ENCODE measurements at places on chromosomes 6 and 20.

DNA sequence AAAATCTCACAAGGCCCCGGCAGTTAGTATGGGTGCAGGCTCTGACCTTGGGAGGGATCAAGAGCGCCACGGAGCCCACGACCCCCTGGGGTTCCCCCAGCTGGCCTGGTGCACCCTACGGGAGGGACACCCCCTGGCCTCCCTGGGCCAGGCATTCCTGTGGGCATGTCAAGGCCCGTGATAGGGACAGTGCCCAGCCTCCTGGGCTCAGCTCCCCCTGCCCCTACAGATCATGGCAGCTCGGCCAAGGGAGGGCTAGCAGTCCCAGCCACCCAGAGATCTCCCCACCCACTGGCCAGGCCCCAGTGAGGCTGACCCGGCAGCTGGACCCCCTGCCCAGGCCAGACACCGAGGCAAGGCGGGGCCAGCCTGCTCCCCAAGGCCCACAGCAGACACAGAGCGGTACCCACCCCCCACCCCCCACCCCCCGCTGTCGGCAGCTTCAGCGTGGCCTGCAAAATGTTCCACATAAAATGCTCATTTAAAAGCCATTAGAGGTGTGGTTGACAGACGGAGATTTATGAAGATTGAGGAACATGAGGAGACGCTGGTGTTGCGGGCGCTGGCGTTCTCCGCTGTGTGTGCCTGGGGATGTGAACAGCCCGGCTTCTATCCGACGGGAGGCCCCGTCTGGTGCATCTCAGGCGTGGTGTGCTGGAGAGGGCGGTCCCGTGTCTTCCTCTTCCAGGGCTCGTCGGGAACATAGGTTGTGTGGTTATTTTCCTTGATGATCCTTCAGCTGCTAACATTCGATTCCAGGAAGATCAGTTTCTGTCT is 188.5 kb downstream of the TAF4 start:
- no peak for DNase-seq

DNA sequence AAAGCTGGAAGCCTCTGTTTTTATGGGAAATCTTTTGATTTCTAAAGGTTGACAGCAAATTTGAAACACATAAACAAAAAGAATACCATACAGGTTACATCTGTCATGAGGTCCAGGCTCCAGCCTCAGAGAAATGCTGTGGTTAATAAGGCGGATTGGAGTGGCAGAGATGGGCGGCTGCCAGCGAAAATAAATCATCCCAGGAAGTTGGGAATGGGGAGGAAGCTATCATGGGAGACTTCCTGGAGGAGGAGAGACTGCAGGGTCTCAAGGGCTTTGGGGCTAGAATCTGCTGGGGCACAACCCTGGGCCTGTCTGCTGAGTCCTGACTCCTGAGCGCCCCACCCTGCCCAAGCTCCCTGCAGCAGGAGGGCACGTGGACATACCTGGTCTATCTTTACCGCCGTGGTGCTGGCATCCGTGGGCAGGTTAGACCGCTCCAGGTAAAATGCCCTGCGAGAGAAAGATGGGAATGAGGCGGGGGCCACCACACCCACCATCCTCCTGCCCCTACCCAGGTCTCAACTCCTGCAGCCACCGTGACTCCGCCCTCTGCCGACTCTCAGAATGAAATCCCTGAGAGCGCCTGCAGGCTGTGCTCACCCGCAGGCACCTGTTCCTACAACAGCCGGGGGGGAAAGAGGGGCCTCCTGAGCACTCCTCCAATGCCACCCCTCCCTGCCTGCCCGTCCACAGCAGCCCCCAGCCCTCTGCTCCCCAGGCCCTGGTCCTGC is 197.3 kb downstream of the PREX1 start:
- DNase-seq, result no peak

- DNase-seq, result no peak
These were observed 6.0 kb upstream of the DSP start for GRCh38 chr6:7535498-7535897.

GRCh38 chr6:121619987-121620740 is 184.7 kb downstream of the GJA1 start:
- no peak for DNase-seq

DNA sequence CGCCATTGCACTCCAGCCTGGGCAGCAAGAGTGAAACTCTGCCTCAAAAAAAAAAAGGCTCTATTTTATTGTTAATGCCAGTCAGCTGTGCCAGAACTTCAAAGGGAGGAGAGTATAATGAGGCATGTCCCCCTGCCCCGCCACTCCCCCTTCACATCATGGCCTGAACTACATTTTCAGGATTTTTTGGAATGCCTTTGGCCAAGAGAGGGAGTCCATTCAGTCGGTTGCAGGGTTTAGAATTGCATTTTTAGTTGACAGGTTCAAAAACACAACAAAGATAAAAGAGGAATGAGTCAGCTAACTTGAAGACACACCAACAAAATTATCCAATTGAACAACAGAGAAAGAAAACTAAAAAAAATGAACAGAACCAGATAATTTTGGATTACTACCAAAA is 59.1 kb downstream of the CEP43 start:
- DNase-seq, result no peak

GRCh38 chr6:3022765-3023662 is 23.3 kb downstream of the NQO2 start:
- peak; percentile 52 for DNase-seq

DNA sequence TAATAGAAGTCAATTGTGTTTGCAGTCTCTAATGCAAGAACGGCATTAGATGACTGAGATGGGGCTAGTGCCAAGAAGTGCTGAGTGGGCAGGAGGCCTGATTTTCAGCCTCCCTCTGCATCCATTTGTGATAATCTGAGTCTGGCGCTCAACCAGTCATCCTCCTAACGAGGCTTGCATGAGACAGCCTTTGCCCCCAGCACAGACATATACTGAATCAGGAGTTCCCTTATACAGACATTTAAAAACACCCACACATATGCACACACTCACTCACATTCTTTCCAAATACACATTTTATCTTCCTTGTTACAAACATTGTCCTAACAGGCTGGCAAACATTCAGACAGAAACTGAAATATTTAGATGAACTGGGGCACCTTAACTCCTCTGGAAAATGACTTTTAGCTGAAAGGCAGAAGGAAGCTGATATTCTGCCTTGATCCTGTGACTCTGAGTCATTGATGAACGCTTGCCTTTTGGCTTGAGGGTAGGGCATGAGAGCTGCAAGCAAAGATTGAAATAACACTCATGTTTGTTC is 562.3 kb downstream of the DHX35 start:
- DNase-seq, result no peak

- DNase-seq, result no peak
These were observed 11.7 kb downstream of the C20orf96 start for GRCh38 chr20:278607-279571.

GRCh38 chr20:20503777-20504530 is 136.1 kb downstream of the INSM1 start:
- DNase-seq, result no peak

- DNase-seq, result no peak
These were observed 78.3 kb downstream of the PRKN start for GRCh38 chr6:162649271-162649670.

DNA sequence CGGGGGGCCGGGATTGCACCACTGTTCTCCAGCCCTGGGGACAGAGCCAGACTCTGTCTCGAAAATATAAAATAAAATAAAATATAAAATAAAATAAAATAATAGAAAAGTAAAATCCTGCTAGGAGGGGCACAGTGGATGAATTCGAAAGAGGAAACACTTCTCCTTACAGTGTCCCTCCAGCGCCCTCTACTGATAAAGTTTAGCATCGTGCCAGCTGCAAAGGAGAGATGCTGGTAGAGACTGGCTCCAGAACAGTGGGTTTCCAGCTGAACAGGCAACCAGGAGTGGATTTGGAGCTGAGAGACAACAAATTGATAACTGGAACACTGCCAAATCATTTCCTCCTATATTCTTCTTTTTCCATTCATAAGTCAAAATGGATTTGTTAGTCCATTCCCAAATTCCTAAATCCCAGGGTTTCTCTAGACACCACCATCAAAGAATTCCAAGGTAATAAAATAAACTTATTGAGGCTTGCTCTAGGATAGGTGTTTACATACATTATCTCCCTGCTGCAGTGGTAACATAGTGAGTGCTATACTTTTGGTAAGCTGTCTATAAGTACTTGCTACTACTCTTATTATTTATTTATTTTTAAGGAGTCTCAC is 31.7 kb upstream of the TBPL1 start:
- DNase-seq, result peak; percentile 82

- no peak for DNase-seq
These were observed 21.0 kb downstream of the RIPOR3 start for GRCh38 chr20:50670126-50670862.

DNA sequence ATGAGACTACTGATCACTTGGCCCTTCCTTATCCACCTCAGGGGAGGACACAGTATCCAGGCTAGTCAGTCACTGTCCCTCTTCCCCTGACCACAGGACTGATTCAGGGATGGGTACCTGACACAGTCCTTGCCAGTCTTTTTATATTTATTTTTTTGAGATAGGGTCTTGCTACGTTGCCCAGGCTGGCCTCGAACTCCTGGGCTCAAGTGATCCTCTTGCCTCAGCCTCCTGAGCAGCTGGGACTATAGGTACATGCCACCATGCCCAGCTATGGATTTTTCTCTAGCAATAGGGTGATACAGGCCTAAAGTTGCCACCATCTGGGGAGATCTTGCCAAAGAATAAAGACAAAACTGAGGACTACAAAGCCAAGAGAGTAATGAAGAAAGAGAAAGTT is 10.2 kb downstream of the TUBB2B start:
- DNase-seq, result no peak

GRCh38 chr6:39617026-39617425 is 108.2 kb downstream of the KIF6 start:
- DNase-seq, result no peak

DNA sequence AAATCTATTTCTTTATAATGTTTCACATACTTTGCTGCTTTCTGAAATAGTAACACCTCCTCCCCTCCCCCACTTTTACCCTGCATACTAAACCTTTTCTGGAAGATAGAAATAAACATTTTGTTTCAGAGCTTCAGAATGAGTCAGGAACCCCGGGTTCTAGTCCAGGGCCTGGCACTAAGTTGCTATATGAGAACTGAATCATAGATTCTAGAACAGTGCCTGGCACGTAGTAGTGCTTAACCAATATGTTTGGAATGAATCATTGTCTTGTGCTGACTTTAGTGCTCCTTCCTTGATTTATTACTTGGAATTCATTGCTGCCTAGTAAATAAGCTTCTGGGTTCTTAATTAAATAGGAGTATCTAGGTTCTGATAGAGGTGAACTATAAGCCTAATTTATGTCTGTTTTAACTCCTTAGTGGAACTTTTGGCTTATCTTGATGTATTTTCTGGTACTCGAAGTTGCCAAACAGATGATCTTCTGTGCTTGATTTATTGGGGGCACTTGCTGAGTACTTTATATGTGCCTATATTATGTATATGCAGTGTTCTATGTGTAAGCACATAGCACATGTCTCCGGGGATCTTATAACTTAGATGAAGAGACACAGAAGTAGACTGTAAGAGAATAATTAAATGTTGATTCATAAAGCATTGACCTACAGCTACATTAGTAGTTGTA is 18.6 kb downstream of the TAB2 start:
- peak; percentile 77 for DNase-seq

- DNase-seq, result no peak
These were observed 92.5 kb upstream of the AKAP12 start for GRCh38 chr6:151147118-151147832.

DNA sequence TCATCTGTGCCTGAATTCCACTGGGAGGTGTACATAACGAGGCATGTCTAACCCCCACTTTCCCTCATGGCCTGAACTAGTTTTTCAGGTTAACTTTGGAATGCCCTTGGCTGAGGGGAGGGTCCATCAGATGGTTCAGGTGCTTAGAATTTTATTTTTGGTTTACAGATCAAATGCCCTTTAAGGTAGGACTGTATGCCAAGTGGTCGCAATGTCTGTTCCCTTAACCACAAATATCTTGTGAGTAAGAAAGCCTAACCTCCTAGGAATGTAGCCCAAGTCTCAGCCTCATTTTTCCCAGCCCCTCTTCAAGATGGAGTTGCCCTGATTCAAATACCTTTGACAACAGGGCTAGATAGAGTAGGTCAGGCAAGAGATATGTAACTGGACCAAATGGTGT is 78.4 kb downstream of the RNASET2 start:
- DNase-seq, result no peak
